Mesenteric fat pad (tissue), 1 donor: ENCODE measurements at places on chromosomes 5 and 9. TPM values are rescaled to one million over a fixed set of nuclear protein-coding genes. Genes with fewer than 3 reads are reported as not detected.

Gene FOXD4
- total RNA-seq, result 0.32 TPM

Gene MSX2
- 1.8 TPM for total RNA-seq

Gene EQTN
- total RNA-seq, result not detected

Gene FOXI1
- total RNA-seq, result not detected

Gene PROB1
- 2.1 TPM for total RNA-seq

Gene MAST4
- 45.2 TPM for total RNA-seq

Gene MORN5
- not detected for total RNA-seq

Gene PALM2AKAP2
- total RNA-seq, result 120 TPM

Gene RNF180
- 13.0 TPM for total RNA-seq

Gene MELK
- total RNA-seq, result 0.77 TPM

Gene CAAP1
- 10.4 TPM for total RNA-seq

Gene NDST1
- 110 TPM for total RNA-seq

Gene GLDC
- 0.19 TPM for total RNA-seq

Gene SRD5A1
- 3.8 TPM for total RNA-seq

Gene SPATA31D4
- total RNA-seq, result not detected

Gene TLE4
- total RNA-seq, result 25.5 TPM

Gene BNC2
- 27.5 TPM for total RNA-seq

Gene TAL2
- total RNA-seq, result not detected

Gene QRFP
- not detected for total RNA-seq

Gene ADAMTS12
- 41.2 TPM for total RNA-seq

Gene FOXD4L5
- total RNA-seq, result not detected

Gene PPP2R2B
- 0.29 TPM for total RNA-seq
